ENCODE measurements at places on chromosomes 7 and 10. TPM values are rescaled to one million over a fixed set of nuclear protein-coding genes. Genes with fewer than 3 reads are reported as not detected.

- DNase-seq = peak; percentile 39
Observed at GRCh38 chr7:134632937-134633540, 13.6 kb upstream of the BPGM start.

GRCh38 chr7:30907527-30908267 lies 4.0 kb upstream of the AQP1 start:
- DNase-seq = no peak

GRCh38 chr7:3916146-3916545 lies 615.1 kb downstream of the SDK1 start:
- DNase-seq = no peak

Gene PSD
- 12.2 TPM for polyA plus RNA-seq

Gene SPDYE2
- polyA plus RNA-seq = 14.1 TPM

Gene CALML3
- polyA plus RNA-seq = 0.03 TPM

Gene RGR
- not detected for polyA plus RNA-seq

Gene DLX6
- not detected for polyA plus RNA-seq

Gene CALML5
- not detected for polyA plus RNA-seq

Gene PAPOLB
- polyA plus RNA-seq = 0.09 TPM

Gene ZPBP
- 0.53 TPM for polyA plus RNA-seq
